ENCODE measurements at places on chromosomes 4 and X.

- DNase-seq, result peak; percentile 84
Measured at GRCh38 chr4:159487284-159487747, 384.4 kb downstream of the RAPGEF2 start.

- DNase-seq, result no peak
Measured at GRCh38 chrX:134909261-134909660, 81.5 kb upstream of the SMIM10 start.

DNA sequence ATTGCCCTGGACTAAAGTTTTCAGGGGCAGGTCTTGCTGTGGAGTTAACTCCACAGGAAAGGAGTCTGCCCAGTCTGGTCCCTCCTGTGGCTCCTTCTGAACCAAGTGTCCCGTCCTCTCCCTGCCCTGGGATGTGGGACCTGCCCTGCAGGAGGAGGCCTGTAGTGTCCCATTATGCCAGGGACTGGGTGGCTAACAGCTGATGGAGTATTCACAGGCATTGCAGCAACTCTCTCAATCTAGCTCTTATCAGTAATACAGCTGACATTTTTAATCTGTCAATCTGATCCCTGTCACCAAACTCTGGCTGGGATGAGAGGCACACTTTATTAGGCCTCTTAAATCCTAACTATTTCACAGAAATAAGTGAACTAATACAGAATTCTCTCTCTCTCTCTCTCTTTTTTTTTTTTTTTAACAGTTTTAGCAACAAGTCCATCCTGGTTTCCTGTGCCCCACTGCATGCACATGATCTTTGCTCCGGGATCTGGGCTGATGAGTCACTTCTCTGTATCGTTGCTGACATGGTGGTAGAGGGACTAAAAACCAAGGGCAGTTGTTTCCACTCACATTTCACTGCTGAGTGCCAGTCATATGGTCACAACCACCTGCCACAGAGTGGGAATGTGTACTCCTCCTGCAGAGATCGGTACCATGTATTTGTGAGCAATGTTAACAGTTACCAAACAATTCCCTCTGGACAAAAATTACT, 39.1 kb downstream of the HAND2 start:
- peak; percentile 67 for DNase-seq

DNA sequence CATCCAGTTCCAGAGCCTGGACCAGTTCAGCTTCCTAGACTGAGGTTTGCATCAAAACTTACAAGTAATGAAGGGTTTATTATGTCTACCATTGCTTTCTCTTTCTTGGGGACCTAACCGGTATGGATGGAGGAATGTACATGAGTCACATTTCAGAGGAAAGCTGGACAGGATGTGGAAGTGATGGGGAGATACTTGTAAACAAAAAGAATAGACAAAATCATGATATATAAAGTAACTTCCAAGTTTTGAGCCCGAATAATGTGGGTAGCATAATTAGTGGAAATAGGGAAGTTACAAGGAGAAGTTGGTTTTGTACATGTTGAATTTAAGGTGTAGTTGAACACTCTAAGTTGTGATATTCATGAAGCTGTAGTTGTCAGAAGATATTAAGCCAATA, 15.0 kb downstream of the FNIP2 start:
- no peak for DNase-seq

DNA sequence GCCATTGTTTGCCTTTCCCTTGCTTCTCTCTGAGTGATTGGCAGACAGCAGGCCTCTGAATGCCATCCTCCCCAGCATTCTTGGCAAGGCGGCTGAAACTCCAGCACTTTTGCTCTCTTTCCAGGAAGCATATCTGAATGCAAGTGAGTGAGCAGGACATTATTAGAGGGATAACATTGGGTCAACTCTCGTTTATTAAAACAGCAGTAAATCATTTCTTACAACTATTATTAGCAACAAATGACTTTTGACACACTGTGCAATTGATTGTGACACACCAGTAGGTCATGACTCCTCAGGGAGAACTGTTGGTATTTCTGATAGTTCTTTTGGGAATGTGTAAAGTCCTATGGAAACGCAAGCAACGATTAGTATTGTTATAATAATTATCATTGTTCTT, 103.8 kb downstream of the EFNB1 start:
- DNase-seq, result no peak

DNA sequence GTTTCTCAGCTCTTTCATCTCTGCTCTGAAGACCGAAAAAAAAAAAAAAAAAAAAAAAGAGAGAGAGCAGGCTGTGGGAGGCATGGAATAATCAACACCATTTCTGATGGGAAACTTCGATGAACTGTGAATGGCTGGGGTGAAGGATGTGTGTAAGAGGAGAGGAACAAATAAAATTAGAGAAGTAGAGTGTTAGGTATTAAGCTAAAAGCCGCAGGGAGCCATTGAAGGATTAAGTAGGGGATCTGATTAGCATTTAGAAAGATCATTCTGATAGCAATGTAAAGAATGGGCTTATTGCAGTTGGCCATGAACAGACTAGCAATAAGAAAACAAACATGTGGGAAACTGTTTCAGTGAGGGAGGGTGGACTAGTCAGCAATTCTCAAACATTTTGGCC, 33.6 kb upstream of the JADE1 start:
- DNase-seq, result peak; percentile 62

DNA sequence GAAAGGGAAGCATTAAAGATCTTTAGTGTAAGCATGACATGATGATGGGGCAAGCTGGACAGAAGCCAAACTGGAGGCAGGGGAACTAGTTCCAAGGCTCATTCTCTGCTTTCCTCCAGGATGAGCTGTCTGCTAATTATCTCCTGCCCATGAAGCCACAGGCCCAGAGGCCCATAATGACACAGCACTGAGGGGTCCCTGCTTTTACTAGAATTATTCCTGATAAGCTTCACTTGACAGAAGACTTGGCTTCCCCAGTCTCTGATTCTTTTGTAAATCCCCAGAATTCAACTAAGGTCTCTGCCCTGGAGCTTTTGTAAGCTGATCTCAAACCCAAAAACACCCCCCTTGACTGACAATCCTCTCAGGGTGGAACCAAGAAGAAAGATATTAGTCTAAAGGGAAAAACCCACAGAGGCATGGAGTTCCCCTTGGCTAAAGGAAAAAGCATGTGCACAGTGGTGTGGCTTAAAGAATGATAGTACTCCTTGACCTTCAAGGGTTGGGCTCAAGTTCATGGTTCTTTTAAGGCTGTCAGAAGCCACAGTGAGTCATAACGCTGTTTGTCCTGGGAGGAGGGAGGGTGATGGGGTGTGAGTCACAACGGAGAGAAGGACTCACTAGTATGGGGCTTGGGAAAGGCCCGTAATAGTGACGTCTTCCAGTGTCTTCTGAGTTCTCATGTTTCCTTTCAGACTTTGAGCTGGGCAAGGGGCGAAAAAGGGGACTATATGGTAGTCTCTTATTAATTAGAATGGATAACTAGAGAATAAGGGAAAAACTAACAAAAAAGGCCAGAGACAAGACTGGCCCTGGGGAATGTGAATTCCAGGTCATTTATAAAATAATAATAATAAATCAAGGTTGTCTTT, 146.0 kb upstream of the CPEB2 start:
- DNase-seq, result peak; percentile 61

- no peak for DNase-seq
Measured at GRCh38 chr4:100278567-100278966, 88.3 kb upstream of the DDIT4L start.

DNA sequence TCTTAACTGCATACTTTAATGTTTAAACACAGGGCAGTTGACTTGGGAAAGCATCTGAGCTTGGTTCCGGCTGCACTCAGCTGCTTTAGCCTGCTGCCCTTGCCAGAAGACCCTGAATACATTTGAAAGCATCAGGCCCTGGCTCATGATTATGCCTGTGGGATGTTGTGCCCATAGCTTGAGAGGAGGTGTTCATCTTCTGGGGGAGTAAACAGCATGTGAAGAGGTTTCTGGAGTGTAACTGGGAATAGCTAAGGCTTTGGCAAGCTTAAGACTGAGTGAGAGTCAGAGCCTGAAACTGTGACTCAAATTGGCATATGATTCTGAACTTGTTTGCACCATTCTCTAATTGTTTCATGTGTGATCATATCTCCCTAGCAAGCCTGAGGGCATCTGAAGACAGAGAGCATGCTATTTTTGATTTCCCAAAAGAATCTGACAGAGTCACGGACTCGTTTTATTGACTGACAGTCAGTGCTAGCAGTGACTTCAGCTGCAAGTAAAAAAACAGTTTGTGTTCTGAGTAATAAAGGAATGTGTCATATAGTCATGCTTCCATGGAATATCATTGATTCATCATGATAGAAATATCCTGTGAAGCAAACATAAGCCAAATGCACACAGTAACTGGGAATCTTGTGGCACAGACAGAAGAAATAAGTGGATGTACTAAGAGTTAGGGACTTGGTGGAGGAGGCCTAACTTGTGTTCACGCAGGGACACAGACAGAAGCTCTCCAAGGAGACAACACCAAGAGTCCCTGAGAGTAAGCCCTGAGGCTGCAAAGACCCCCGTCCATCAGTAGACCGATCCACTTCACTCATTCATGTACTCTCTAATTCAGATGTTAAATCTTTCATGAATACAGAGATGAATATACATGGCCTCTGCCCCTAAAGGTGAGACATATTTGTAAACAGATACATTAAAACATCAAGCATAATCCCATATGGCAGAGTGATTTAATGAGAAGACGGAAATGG, 100.7 kb downstream of the SYNPO2 start:
- no peak for DNase-seq

DNA sequence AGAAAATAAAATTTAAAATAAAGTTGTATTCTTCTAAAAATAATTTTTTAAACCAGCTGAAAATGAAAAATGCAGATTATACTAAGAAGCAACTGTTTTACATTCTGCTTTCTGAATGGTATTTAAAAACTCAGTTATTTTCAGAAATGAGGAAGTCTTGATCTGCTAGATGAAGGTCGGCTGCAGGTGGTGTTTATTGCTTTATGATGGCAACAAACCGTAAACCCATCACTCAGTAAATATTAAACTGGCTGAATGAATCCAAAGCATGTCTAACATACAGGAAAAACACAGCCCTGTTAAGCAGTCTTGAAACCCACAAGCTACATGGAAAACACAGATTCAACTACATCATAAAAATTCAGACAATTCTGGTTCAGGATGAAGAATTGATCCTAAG, 29.3 kb downstream of the DYNLT3 start:
- no peak for DNase-seq

DNA sequence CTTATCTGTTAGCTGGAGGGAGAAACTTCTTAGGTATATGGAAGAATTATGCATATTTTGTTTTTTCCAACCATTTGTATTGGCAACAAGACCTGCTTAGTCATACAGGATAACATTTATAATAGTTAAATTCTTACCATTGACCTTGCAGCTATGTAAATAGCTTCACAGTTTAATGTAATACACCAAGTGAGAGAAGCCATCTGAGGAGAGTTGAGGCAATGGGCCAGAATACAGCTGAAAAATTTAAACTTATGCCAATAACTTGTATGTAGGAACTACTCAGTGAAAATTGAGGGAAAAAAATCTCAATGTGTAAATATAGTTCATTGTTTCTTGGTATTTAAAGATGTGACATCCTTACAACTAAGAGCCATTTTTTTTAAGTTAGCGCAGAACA, 273.5 kb downstream of the DACH2 start:
- no peak for DNase-seq

GRCh38 chr4:40530961-40531635, 98.6 kb downstream of the RBM47 start:
- DNase-seq, result no peak

GRCh38 chr4:184750926-184751584, 17.2 kb upstream of the CENPU start:
- no peak for DNase-seq

- peak; percentile 65 for DNase-seq
Measured at GRCh38 chr4:106208481-106209460, 107.2 kb downstream of the TBCK start.

- DNase-seq, result no peak
Measured at GRCh38 chr4:48683784-48684666, 96.1 kb downstream of the FRYL start.

DNA sequence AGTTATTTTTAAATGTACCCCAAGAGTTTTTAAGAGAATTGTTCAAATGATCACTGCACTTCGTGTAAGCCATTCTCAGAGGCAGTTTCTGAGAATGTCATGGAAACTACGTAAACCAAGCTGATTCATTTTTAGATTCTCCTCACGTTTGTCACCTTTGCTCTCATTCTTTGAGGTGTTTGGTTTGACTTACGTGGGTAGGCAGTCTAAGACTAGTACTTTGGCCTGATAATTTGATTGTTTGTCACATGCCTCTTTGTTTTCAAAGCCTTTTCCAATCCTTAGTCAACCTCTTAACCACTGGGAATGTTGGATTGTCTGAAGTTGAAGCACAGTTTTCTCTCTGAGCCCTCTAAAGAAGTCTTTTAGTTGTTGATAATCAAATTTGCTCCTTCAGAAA, 10.5 kb downstream of the SEPTIN11 start:
- no peak for DNase-seq

GRCh38 chr4:57280481-57280880, 170.3 kb upstream of the IGFBP7 start:
- no peak for DNase-seq

GRCh38 chrX:119455264-119455663, 13.0 kb upstream of the SLC25A5 start:
- DNase-seq, result no peak

GRCh38 chrX:44042751-44043150, 69.6 kb upstream of the NDP start:
- DNase-seq, result no peak

DNA sequence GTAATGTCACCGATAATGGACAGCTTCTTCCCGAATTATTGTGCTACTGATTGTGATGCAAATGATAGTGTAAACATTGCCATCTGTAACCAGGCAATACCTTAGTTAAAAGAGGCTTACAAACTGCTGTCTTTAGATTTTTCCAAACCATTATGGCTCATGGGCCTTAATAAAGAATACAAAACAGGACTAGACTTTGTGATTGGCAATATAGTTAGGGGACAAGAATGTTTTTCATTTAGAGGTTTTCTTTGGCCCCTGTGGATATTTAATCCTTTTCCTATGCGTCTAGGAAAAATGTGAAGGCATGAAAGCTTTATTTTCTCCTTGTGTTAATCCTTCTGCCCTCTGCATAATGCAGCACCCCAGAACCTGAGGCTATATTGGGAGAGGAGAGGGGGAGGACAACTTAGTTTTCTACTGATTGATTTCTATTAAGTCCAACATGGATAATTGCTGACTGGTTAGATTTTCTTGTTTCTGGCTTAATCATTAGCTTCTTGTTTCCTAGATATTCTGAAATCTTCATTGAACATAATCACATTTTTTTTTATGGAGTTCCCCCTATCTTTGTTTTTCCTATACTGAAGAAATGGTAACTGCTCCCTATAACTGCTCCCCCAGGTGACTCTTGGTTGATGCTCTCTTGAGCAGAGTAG, 1.9 kb downstream of the PRPS1 start:
- no peak for DNase-seq

DNA sequence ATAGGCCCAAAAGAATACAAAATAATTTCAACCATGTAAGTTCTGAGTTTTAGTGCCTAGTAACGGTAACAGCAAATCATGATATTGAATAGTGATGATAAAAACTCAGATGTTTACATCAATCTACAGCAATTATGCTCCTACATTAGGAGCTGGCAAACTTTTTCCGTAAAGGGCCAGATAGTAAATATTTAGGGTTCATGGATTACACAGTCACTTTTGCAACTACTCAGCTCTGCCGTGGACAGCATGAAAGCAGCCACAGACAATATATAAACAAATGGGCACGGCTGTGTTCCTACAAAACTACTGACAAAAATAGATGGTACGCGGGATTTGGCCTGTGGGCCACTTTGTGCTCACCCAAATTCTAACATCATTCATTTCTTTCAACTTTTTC, 167.8 kb upstream of the NAP1L5 start:
- no peak for DNase-seq

- no peak for DNase-seq
Measured at GRCh38 chrX:71111921-71112431, 599 bp upstream of the IL2RG start.

GRCh38 chrX:31240982-31241381, 169.1 kb upstream of the FTHL17 start:
- no peak for DNase-seq

Data from endodermal cell (in vitro differentiated cells).